Stimulated activated memory B cell treated with anti-CD40 and anti-IgM and Interleukin-4, amounts not matched to agents 10 μg/mL and 1 μg/mL and 100 μg/mL, for 72 hours (primary cell): ENCODE measurements at places on chromosomes 11 and 22.

GRCh38 chr22:42397332-42398249 lies 34.6 kb downstream of the NFAM1 start:
- ATAC-seq: peak; percentile 91

DNA sequence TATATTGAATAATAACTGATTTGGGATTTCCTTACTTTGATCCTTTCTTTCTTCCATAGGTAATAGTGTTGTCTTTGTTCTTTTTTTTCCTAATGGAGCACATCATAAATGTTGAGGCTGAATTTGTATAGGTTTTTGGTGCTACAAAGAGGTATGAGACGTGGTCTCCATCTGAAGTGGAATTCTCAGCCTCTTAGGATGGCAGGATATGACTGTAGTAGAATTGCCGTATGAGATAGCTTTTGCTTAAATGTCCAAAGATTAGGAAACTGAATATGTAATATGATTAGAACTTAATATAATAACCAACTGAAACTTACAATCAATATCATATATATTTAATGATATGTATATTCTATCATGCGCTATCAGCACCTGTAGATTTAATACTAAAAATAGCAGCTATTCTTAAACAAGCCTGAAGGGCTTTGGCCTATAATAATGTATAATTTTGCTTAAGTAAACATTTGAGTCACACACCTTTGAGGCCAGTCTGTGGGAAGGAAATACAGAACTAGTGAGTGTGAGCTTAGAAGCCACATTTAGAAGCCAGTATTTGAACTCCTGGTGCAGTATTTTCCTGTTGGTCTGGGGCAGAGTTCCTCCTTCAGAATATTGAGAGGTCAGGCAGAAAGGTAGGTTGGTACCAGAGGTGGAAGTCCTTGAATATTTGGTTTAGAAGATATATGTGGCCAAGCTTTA lies 62.6 kb downstream of the SWAP70 start:
- peak; percentile 86 for ATAC-seq

DNA sequence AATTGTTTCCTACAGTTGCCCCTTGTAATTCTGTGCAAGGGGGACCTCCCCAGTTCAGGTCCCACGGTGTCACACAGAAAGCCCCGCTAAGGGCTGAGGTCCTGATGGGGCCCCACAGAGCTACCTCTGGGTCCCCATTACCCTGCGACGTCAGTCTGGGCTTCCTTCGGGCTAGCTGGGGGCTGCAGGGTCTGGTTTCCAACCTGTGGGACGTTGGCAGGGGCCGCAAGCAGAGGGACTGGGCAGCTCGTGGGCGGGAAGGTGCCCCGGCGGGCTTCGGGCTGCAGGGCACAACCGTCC lies 698 bp downstream of the SLC37A4 start:
- peak; percentile 22 for ATAC-seq

GRCh38 chr11:15605094-15605493 lies 490.4 kb downstream of the INSC start:
- no peak for ATAC-seq

DNA sequence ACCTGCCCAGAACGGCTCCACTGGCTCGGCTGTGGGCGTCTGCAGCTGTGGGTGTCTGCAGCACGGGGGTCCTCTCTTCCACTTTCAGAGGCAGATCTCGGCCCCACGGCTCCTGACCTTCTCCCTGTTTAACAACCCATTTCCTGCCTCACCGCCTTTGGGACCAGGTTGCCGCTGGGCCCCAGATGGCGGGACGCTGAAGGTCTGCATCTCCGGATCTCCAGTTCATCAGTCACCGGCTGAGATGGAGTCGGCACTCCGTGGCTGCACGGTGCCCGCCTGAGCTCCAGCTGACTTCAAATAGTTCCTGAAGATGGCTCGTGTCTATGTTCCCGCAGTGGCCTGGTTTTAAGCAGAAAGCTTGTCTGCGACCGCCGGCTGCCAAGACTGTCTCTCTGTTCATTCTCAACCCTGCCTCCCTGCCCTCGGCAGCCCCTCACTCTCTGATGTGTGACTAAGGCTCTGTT lies 475.9 kb downstream of the BRD1 start:
- ATAC-seq: no peak

DNA sequence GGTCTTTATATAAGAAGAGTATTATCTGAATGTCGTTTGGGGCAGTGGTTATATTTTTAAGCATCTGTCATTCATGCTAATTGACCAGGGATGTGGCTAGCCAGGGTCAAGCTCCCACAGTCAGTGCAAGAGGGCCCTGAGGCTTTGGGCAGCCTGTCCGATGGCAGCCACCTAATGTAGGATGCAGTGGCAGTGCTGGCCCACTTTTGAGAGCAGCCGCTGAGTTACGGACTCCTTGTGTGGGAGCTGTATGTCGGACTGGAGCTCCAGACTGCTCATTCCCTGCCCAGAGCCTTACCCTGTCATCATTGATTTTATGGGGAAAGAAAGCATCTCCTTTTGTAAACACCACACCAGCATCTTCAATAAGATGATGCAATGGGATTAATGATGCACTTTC lies 99.5 kb downstream of the SYT9 start:
- no peak for ATAC-seq

GRCh38 chr11:8766988-8767374 lies 84.4 kb downstream of the RPL27A start:
- no peak for ATAC-seq

- no peak for ATAC-seq
Measured at GRCh38 chr11:118641397-118642019, 34.1 kb downstream of the PHLDB1 start.

GRCh38 chr11:99188221-99188620 lies 167.5 kb downstream of the CNTN5 start:
- no peak for ATAC-seq

DNA sequence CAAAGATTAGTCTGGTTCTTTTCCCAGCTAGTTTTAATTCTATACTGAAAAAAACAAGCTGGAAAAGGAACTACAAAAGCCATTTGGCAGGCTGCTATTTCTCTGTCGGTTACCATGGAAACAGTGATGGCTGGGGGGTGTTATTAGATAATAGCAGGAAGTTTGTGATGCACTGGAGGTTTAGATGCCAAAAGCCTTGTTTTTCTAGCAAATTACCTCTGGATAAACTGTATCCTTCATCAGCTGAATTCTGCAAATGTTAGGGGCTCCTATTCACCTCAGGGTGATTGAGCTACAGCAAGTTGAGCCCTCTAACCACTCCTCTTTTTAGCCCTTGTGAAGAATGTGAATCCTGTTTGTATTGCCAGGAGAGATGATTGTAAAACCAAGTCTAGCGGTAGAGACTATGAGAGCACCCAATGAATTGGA lies 25.2 kb downstream of the ALKBH3 start:
- ATAC-seq: no peak

DNA sequence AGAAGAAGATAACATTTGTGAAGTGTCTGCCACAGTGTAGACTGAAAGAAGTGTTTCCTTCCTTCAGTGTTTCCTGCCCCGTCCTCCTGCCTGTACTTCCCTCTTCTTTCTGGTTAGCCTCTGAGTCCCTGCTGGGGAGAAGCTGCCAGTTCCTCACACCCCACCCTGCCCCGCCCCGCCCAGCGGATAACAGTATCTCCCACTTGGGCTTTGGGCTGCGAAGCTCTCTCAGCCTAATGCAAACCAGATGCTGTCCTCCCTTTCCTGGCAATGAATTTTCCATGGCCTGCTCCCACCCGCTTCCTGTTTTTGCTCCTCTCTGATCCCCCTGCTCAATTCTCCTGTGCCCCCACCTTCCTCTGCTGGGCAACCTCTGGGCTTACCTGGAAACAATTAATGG lies 5.2 kb upstream of the RAB3IL1 start:
- ATAC-seq: no peak

DNA sequence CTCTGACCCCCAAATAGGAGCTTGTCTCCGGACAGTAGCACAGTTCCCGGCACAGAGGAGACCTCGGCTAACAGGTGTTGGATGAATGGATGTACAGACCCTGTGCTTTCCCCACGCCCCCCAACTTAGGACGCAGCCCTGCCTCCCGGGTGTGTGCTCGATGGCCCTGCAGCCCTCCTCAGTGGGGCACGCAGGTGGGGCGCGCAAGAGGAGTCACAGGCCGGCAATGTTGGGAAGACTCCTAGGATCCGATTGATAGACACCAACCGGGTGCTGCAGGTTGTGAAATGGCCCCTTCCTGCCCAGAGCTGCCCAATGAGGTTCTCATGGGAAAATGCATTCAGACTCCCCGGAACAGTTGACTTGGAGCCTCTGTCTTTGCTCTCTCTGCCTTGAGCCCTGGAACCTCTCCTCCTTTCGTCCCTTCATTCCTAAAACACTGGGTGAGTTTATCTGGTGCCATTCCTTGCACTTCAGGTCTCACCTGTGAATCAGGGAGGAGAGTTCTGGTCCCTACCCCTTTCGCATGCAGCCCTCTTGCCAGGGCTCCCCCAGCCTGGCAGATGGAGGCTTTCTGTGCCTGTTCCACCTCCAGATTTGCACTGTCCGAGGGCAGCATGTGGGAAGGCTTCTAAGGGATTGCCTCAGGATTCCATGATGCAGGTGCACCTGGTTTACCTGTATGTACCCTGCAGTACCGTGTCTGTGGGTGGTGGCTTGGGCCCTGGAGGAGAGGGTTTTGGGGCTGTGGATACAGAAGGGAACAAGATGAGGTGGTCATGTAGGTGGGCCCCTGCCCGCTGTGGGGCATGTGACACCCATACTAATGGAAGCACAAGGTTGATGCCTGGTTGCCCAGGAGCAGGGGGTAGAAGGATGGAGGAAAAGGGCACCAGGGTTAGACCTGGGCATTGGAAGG lies 1.2 kb downstream of the MICALL1 start:
- no peak for ATAC-seq

- no peak for ATAC-seq
Measured at GRCh38 chr11:60725592-60725991, 1.1 kb downstream of the MS4A18 start.

- no peak for ATAC-seq
Measured at GRCh38 chr11:2269601-2270321, 627 bp downstream of the ASCL2 start.

DNA sequence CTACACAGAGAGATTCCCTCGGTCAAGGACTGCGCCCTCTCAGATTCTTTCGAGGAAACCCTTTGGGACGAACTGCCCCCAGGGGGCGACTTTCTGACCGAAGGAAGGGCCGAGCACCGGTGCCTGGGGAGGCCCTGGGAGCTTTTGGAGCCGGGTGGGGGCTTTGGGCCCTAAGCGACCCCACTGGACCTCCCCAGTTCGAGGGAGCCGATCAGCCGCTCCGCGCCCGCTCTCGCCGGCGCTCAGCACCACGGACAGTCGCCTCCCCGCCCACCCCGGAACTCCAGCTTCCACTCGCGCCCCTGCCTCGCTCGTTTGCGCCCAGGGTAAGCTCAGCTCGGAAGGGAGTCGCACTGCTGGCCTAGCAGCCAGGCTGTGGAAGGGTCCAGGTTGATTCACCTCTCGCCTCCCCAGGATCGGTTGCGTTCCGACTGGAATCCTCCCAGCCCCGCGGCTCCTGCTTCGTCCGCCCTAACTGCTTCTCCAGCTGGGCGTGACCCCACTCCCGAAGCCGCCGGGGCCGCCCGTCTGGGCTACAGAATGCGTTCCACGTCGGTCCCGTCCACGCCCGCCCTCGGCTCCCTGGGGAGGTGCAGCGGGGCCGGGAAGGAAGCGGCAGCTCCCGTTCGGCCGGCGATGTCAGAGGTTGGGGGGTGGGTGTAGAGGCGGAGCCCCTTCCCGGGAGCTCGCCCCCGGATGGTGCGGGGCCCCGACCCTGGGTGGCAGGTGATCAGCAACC lies 428 bp downstream of the SCN3B start:
- ATAC-seq: no peak

GRCh38 chr22:36318442-36318841 lies 65.5 kb downstream of the APOL1 start:
- ATAC-seq: no peak

GRCh38 chr11:92993004-92993403 lies 23.6 kb downstream of the MTNR1B start:
- no peak for ATAC-seq

DNA sequence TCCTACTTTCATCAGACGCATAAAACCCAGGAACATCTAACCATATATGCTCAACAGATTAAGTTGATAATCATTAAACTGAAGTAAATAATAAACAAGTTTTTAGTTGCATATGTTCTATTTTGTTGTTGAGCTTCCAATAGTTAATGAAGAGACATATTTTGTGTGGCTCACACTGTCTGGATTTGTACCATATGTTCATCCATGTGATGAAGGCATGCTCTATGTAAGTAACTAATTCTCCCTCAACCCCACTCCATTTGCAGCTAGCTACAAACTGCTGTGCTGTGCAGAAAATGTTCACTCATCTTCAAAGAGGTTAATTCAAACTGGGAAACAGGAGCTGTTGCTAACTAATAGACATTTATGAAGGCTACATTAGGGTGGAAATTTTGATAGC lies 589.7 kb upstream of the LRRC4C start:
- ATAC-seq: no peak

DNA sequence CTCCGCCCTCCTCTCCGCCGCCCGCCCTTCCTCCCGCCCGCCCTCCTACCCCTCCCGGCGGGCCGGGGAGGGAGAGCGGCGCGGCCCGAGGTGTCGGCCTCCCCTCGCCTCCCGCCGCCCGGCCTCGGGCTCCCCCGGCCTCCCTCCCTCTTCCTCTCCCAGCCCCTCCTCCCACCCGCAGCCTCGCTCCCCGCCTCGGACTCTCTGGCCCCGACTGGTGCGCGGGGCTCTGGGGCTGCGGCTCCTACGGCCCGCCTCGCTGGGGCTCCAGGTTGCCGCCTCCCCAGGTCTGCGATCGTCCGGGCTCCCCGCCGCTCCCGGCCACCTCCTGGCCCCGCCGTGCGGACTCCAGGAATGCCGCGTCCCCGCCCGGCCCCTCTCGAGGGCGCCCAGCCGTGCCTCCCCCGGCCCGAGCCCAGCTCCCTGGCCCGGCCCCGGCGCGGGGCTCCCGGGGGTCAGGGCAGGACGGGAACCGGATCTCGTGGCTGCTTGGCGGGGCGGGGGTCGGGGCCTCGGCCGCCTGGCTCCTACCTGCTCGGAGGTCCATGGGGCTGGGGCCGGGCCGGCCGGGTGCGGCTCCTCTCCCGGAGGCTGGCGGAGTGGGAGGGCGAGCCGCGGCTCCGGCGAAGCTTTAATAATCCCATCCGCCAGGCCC lies at the start of gene CLCF1:
CLCF1 (minus strand) TSS at position 606 of the 655 bp plus-strand sequence; CDS start at position 547, 59 bp downstream.
- peak; percentile 56 for ATAC-seq

- no peak for ATAC-seq
Measured at GRCh38 chr11:70528046-70528793, 129.9 kb downstream of the CTTN start.

DNA sequence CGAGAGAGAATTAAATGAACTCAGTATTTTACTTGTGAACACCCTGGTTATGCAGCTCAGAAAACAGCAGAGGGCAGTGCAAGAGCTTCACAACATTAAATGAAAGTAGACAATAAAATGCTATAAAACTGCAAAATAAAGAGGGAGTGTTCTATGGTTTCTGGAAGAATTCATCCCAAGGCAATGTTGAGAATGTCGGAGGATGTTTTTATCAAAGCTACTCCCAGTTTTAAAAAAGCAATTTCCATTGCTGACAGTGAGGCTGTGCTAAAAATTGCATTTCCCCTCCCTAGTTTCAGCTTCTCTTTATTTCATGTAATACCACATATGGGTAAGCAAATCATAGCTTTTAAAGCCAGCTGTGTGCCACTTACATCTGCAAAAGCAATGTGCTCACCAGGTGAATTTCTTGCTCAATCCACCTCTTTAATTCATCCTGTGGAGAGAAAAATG lies 296.8 kb downstream of the RAB38 start:
- no peak for ATAC-seq
